Globus pallidus (tissue), 1 donor: ENCODE measurements at places on chromosomes 13 and 19.

- DNase-seq: no peak
Measured at GRCh38 chr13:106474912-106475311, 60.5 kb downstream of the EFNB2 start.

GRCh38 chr13:28037399-28037798, 48.9 kb upstream of the URAD start:
- no peak for DNase-seq

- no peak for DNase-seq
Measured at GRCh38 chr19:11813703-11814028, 407 bp upstream of the ZNF440 start.

DNA sequence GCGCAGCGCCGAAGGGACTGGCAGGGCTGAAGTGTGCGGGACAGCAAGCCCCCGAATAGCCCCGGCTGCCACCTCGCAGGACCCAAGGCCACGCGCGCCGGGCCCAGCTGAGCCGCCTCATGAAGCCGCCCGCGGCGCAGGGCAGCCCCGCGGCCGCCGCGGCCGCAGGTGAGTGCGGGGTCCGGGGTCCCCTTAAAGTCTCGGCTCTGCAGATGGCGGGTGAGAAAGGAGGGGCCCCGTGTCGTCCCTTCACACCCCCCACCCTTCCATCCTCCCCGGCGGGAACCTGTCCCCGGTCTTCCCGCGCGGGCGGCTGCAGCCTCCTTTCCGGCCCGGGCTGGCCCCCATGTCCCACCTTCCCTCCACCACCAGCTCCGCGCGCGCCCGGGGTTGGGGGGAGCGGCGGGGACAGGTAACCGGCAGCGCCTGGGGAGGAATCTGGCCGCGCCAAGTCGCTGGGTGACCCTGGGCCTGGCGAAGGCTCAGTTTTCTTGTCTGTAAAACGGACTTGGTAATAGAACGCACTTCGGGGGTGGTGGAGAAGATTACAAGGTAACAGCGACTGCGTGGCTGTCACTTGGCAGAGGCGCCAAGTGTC, 338 bp downstream of the RGCC start:
- DNase-seq: no peak

- DNase-seq: no peak
Measured at GRCh38 chr13:59562924-59563323, 600.8 kb downstream of the DIAPH3 start.

DNA sequence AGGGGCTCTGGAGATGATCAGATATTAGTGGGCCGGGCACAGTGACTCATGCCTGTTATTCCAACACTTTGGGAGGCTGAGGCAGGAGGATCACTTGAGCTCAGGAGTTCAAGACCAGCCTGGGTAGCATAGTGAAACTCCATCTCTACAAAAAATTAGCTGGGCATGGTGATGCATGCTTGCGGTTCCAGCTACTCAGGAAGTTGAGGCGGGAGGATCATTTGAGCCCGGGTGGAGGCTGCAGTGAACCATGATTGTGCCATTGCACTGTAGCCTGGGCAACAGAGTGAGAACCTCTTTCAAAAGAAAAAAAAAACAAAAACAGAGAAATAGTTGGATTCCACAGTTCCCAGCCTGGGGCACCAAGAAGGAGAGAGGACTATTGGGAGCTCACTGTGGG, 17.9 kb upstream of the SHFL start:
- no peak for DNase-seq

GRCh38 chr13:106274551-106275203, 260.8 kb downstream of the EFNB2 start:
- no peak for DNase-seq

GRCh38 chr13:59997976-59998375, 165.8 kb downstream of the DIAPH3 start:
- no peak for DNase-seq
